ENCODE measurements at places on chromosomes 4 and X.

GRCh38 chr4:78323439-78323838, 228.1 kb upstream of the ANXA3 start:
- no peak for DNase-seq

- DNase-seq = no peak
These were observed 174.9 kb downstream of the ACTRT1 start for GRCh38 chrX:127877318-127877717.

- no peak for DNase-seq
These were observed 16.8 kb downstream of the CLNK start for GRCh38 chr4:10667701-10668326.

DNA sequence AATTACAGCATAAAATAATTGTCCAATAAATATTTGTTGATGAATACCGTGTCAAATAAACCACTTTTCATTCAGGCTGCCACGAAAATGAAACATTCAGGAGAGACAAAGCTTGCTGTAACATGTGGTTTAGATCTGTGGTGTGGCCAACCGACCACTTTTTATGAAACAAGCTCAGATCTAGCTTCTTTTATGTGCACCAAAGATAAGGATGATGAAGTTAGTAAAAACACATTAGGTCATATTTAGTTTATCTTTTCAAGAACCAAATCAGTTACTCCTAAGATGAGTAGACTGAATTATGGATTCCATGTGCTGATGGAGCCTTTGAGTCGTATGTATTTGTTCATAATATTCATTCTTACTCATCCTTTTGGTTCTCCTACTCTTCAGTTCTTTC, 35.8 kb downstream of the STOX2 start:
- DNase-seq = no peak

GRCh38 chrX:42472727-42473126, 305.2 kb downstream of the PPP1R2C start:
- no peak for DNase-seq

- DNase-seq = no peak
These were observed 26.4 kb downstream of the DHRSX start for GRCh38 chrX:2474280-2474962.

DNA sequence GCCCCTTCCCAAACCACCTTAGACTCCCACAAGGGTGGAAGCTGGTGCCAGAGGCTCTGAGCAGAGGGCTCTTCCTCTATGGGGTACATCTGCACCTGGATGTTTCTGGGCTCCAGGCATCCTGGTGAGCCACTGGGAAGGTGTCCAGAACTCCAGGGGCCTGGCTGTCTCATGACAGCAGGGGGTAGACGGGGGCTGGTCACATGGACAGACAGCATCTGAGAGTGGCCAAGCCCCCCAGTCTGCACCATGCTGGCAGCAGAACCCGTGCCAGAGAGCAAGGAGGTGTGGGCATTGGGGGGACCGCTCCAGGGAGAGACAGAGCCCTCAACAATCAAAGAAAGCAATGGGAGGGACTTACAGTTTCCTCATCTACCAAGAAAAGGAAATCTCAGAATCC, 39.5 kb downstream of the ZFYVE28 start:
- no peak for DNase-seq

DNA sequence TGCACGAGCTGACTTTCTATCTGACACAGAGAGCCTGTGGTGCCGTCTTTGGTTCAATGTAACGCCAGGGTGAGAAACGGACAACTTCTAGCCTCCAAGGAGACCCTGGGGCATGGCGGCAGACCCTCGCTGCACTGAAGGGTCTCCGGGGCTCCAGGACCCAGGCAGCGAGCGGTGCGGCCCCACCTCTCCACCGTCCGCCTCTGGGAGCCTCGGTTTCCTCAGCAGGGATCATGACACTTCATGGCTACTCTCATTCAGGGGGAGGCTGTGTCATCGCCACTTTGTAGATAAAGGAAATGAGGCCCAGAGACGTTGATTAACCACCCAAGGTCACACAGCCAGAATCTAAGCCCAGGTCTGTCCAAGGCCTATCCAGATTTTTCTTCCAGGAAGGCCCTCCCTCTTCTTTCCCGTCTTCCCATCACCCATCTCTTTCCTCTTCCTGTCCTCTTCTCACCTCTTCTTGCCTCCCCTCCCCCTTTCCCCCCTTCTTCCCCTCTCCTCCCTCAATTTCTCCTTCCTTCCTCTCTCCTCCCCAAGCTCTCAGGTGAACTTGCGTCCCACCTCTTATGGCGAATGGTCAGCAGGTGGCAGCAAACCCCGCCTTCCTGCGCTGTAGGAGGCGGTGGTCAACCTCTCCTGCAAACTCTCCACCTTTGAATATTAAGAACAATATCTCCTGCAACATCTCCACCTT, 69.3 kb upstream of the HMX1 start:
- DNase-seq = no peak

GRCh38 chrX:150060406-150060805, 122.1 kb upstream of the EOLA2 start:
- DNase-seq = no peak

DNA sequence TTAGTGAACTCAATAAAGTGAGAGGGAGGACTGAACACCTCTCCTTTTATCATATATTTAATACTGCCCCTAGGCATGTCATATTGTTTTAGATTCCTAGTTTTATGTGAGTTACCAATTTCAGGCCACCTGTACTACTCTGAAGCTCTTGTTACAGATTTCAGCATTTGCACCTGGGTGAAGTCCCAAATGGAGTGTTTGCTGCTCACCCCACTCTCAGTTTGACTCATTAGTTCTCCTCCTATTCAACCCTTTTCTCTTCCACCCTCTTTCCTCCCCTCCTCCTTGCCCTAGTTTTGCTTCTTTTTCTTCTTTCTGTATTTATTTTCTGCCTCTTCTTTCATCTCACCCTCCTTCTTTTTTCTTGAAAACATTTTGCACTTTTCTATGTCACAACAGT, 1852.2 kb upstream of the IGFBP7 start:
- DNase-seq = no peak

GRCh38 chr4:2962614-2963174, 512 bp downstream of the NOP14 start:
- no peak for DNase-seq

- DNase-seq = no peak
These were observed 507.7 kb downstream of the PDHA2 start for GRCh38 chr4:96347582-96347981.

- no peak for DNase-seq
These were observed 86.8 kb upstream of the ETNPPL start for GRCh38 chr4:108849611-108850168.

DNA sequence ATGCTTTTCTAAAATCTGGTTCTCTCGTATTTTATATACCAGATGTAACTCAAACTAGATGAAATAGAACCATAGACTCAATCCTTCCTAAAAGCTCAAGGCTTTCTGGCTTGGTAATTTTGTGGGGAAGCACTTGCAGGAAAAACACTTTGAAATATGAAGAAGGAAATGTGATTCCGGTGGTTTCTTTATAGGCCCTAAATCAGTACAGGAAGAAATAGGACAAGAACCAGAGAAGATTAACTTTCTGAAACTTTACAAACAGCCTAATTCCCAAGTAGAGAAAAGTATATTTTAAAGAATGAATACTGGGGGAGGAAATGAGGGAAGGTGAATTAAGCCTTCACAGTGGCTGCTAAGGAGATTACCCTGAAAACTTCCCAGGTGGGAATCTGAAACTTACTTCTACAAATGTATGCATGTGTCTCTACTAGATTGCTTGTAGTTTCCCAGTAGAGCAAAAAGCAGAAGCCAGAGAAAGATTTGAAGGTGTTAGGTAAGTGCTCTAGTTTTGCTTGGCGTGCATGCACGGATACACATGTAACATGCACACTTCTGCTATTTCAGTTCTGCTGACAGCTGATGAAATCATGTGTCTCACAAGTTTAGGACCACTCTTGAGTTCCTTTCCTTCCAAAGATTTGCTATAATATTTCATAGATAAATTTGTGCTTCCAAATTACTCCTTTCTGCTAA, 92.1 kb downstream of the AFF1 start:
- no peak for DNase-seq

GRCh38 chr4:180518906-180519305, 1724.3 kb upstream of the TENM3 start:
- no peak for DNase-seq

- no peak for DNase-seq
These were observed 93.8 kb downstream of the DHRSX start for GRCh38 chrX:2406891-2407518.

DNA sequence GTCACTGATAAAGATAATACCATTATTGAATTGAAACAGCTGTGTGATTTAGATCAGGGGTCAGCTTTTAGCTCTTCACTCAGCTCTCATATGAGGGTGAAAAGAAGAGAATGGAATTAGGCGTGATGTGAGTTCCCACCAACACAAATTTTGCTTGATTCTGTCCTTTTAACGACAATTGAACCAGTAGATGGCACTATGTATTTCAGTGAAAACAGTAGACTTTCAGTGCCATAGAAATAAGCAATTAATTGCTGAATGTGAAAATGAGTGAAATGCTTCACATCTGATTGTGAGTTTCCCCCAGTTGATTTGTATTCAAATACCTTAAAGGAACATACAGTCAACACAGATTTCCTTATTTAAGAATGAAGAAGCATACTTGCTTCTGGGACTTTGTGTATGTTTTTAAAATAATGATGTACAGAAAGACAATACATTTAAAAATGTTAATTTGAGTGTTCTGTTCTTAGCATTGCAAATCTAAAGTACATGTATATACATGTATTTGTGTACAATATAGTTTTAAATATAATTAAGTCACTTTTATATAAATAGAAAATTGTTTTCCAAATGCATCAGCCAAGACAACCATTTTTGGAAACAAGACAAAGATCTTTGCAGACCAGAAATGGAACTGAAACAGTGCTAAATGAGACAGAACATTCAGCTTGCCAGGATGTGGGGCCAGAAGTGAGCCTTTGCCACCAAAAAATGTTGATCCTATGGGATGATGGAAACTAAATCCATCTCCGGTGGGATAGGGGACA, 178.8 kb downstream of the SNCA start:
- no peak for DNase-seq

DNA sequence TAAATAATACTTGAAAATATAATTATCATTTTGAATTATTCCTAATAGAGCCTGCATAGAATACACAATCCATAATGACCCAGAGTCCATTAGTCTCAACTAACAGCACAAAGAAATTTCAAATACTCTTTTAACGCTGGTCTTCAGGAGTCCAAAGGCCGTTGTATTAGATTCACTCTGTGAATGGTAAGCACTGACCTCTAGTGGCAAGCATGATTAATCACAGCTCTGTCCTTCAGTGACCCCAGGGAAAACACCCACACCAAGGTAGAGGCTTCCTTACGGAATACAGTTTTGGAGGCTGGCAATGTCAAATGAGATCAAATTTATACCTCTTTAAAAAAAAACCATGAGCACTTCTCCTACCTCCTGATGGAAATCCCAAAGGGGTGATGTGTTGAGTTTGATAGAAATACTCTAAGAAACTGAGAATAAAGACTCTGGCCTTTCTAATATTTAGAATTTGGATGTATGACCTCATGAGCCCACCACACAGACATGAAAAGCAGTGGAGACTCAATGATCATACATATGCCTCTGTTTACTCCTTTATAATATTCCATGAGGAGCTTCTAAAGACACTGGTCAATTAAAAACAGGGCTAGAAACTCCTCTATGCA, 147.2 kb upstream of the DKK2 start:
- DNase-seq = no peak

DNA sequence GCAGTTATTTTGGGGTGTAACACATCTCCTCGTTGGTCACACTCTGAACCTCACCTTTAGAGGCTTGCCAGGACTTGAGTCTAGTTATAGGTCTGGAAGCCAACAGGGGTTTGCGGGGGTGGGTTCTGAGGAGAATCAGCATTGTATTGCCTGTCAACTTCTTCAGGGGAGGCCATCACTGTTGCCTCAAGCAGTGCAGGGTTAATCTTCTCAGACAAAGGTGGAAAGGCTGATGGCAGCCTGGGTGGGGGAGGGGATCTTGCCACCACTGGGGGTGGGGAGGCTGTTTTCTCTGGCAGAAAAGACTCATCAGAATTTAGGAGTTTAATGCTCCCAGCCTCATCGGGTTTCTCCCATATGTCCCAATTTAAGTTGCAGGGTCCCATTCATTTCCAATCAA, 387.8 kb downstream of the PRR32 start:
- no peak for DNase-seq

GRCh38 chr4:102007959-102008425, 217.5 kb downstream of the BANK1 start:
- no peak for DNase-seq

- no peak for DNase-seq
These were observed 133.0 kb downstream of the KLHL8 start for GRCh38 chr4:87087420-87087819.

DNA sequence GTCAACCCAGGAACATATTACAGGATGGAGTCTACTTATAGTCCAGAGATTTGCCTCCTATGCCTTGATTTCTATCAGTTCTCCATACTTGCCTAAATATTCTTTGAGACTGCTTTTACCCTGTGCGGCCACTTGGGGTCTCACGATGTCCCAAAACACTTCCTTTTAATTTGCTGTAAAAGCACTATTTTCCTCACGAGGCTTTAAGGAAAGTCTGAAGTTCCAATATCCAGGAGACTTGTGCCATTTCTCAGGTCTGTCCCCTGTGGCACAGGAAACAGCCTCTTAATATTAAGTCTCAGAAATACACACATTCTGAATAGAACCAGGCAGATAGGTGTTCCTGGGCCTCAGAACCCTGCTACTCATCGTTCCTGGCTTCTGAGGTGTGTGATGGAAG, 142.9 kb downstream of the TMEM164 start:
- DNase-seq = no peak

GRCh38 chr4:149292425-149293007, 523.1 kb downstream of the IQCM start:
- no peak for DNase-seq

DNA sequence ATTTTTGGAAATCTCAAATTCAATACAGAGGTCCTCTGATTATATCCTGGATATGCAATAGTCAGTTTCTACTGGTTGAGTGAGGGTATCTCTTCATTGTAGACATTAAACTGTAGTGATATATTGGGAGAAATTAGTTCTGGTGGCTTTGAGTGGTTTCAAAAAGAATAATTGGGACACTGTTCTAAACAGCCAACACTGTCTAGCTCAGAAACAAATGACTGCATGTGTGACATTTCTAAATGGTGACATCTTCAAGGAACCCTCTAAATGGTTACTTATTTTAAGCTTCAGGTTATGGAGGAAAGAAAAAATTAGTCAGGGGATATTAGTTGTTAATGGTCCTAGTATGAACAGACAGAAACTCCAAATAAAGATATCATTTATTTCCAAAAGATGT, 186.2 kb downstream of the LARP7 start:
- no peak for DNase-seq

DNA sequence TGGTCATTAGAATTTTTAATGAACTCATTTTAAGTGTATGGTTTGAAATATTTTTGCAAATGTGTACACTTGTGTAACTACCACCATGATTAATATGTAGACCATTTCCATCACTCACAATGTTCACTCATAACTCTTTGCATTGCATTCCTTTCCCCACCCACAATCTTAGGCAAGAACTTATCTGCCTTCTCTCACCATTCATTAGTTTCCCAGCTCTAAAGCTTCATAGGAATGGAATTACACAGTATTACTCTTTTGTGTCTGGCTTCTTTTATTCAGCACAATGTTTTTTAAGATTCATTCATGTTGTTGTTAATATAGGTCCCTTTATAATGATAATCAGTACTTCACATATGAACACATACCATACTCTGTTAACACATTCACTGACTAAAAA, 106.1 kb downstream of the ARAP2 start:
- DNase-seq = no peak

GRCh38 chr4:39975488-39976089, 2.1 kb downstream of the PDS5A start:
- no peak for DNase-seq
